ENCODE measurements at places on chromosomes 5 and 9.

DNA sequence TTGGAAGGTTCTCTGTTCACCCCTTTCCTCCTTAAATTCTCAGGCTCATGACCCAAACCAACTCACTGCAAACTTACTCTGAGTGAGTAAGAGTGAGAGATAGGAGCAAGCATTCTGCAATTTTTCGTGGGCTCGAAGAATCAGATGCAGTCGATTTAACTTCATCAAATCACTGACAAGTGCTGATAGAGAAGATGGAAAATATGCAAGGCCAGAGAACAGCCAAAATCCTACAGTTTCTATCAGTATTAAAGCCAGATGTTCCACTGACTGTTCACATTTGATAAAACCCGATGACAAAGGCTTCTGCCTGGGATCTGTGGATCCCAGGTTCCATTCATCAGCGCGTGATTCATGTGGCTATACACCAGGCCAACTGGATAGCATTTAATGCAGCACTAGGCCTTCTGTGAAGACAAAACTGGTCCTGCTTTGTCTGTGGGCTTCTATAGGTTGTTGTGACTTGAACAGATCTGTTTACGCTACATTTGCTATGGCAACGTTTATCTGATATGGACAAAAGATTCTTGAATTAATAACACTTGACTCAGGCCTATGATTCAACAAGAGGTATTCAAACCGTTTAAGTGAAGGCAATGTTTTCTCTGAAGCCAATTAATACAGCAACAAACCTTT is 251.2 kb downstream of the NFIB start:
- DNase-seq = no peak

DNA sequence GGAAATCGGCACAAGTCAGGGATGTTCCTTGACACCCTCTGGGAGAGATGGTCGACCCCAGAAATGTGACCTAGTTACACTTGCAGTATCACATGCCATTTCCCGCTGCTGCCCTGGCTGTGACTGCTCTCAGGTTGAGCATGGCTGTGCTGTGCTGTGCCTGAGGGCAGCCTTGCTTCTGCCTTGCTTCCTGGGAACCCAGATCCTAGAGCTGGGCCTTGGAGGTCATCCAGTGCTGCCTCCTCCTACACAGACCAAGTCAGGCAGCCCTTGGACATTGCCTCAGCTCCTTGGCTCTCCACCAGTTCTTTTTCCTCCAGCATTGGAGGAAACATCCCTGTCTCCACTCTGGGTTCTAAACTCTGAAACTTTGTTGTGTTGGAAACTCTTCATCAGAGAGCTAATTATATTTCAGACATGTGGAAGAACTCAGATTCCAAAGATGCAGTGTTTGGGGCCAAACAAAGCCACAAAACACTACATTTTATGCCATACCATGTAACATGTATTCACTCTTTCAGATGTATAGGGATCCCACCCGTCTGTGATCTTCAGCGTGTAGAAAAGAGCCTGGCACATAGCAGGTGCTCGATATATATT is 6.1 kb downstream of the MAMDC2 start:
- no peak for DNase-seq

DNA sequence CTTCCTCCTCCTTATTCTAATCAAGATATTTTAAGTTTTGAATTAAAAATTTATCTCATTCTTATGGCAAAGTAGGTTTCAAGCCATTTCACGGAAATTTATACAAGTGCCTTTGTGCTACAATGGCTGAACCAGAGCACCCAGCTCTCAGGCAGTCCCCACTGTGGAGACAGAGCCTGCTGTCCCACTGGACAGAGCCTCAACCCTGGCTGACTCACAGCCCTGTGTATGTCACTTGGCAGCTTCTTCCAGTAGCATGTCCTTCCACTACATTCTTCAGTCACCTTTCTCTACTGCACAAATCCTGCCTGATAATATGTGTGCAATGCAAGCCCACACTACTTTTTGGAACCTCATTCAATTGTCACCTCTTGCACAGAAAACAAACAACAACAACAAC is 253.1 kb downstream of the PDE4D start:
- DNase-seq = no peak

GRCh38 chr5:95358848-95359247 is 32.3 kb upstream of the FAM81B start:
- DNase-seq = no peak

DNA sequence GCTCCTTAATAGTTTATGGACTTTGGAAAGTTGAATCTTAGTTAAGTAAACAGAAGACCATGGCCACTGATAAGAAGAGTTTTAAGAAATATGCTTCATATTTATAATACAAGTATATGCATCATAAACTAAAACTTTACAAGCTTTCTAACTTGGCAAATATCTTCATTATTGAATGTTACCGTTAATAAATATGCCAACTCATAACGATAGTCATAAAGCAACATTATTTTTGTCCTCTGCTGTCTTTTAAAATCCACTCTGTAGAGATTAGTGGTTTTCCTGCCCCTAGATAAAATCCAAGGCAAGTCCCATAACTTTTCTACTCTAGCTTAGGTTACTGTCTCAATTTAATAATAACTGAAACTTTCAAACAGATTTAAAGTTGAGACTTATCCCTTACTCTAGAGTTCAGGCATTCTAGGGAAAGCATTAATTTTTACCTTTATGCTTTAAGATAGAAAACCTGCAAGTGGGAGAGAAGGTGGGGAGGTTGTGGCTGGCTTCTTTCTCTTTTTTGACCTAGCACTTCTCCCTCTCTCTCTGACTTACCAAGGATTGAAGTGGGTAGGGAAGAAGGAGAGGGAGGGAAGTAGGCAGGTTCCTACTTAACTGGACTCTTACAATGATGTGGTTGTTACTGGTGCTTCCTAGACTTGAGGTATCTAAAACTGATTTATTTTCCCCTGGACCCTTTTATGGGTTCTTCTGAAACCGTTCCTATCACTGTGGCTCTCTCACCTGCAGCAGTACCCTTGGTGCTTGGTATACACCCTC is 29.6 kb downstream of the RNF145 start:
- DNase-seq = no peak

DNA sequence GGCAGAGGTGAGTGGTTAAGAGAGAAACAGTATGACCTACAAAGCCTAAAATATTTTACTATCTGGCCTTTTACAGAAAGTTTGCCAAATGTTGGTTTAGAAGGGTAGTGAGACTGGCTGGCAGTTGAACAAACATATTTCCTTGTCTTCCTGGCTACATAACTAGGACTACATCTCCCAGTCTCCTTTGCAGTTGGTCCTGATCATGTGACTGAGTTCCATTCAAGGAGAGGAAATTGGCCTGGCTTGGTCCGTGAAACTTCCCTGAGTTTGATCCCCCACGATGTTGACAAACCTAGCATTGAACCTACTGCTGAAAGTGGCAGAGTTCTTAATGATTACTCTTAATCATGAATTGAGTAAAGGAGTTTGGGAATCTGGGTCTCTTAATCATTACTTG is 280.8 kb downstream of the SLIT3 start:
- no peak for DNase-seq

- DNase-seq = no peak
These were observed 1044.2 kb downstream of the TLE4 start for GRCh38 chr9:80615964-80616363.

- no peak for DNase-seq
These were observed 340.8 kb downstream of the FGF10 start for GRCh38 chr5:44048276-44048984.

DNA sequence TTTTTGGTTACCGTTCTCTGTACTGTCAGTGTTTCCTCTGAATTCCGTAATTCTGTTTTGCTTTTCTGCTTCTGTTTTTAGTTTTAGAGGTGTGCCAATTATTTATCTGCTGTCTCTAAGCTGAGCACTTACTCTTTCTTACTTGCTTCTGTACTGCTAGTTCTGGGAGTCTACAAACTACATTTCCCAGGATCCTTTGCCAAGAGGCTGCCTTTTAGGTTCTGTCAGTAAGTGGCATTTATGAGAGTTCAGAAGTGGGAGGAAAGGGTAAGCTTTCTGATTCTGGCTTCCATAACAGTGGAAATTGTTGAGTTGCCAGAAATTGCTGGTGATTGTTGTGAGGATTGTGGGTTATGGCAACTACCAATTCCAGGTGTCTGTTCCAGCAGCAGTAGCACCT is 102.4 kb downstream of the OSTF1 start:
- DNase-seq = no peak

DNA sequence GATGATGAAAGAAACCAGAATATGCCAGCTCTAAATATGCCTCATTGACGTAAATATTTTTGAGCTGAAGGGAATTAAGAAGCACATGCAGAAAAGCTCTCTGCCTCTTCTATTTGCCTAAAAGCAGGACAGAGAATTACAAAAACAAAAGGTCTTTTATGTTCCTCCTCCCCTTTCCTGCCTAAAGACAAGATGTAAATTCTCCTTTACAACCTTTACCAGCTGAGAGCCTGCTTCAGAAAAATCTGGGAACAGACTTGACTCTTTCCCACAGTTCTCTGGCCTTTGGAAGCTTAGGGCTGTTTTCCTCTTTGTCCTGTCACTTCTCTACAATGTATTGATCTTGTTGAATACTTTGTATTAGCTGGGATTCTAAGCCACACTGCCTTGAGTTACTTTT is 199.7 kb downstream of the TMC1 start:
- DNase-seq = no peak

GRCh38 chr9:73042155-73042554 is 89.3 kb upstream of the ALDH1A1 start:
- DNase-seq = no peak

DNA sequence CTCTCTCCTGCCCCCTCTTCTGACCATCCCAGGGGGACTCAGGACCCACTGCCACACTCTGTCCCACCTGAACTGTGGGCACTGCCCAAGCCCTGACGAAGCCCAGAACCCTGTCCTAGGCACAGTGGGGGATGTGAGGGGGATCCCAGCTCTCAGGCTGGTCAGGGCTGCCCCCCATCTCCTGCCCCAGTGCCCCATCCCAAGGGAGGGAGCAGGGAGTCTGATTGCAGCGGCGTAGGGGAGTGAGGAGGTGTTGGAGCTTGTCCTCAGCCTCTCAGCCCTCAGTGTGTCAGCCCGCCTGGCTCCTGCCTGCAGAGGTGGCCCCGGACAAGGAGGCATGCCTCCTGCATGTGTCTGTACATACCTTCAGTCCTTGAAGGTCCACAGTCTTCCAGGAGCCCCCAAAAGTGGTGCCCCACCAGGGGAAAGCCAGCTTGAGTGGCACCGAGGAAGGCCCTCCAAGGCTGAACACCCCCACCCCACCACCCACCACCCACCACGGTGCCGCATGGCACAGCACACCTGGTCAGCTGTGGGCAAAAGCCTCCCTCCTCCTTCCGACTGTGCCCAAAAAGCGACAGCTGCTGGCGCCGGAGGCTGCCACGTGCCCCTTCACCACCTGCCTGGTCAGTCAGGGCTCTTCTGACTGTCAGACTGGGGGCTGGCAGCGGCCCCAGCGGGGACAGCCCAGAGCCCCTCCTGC is 930 bp downstream of the SARDH start:
- DNase-seq = no peak

DNA sequence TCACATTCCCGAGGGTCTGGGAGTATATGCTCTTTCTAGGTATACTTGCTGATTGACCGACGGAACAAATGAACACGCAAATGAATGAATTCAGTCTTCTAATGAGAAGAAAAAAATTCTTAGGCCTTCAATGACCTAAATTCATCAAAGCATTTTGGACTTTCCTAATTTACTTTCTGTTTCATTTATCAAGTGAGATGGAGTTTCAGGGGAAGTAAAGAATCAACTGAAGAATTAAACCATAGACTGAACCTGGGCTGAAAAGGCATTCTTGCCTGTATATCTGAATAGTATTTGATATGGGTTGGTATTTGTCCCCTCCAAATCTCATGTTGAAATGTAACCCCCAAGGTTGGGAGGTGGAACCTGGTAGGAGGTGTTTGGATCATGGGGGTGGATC is 64.1 kb downstream of the ZFAND5 start:
- DNase-seq = no peak

DNA sequence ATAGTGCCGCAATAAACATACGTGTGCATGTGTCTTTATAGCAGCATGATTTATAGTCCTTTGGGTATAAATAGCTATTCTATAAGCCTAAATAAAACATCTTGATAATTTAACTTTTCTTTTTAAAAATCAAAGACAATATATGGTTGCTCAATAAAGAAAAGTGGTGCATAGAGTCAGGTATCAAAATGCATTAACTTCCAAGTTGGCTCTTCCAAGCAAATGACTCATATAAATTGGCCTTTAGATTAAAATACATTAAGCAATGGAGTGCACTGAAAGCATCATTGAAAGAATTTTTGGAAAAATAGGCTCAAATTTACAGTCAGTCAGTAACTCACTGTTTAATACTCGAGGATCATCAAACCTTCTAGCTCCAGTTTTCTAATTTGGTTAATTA is 106.6 kb downstream of the PLCXD3 start:
- no peak for DNase-seq

GRCh38 chr5:91175708-91176107 is 207.4 kb downstream of the ARRDC3 start:
- no peak for DNase-seq

DNA sequence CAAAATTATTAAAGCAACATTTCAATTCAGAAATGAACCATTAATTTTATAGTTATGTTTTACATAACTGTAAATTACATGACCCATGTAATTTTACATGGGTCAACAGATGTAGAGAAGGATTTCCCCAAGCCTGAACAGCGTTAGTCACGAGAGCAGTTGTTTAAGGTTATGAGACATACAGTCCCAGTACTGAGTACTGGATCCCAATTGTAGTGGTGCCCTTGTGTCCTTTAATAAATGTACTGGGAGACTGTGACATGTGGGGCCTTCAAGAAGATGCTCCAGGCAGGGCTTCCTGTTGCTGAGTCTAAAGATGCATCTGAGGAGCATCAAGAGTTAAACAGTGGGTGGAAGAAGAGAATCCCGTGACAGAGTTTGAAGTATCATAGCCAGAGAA is 125.5 kb upstream of the ZNF462 start:
- DNase-seq = no peak

DNA sequence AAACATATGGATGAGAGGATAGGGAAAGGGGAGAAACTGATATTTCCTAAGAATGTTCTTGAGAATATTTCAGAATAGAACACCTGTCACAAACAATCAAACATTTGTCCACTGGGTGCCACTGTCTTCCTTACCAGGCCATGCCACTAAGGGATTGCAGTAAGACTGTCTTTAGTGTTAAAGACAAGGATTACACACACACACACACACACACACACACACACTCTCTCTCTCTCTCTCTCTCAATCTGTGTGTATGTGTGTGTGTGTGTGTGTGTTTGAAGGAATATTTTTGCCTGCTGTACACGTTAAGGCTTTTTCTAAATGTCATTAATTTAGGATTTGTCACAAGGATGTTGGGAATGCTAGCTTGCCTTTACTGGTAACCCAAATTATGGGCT is 54.4 kb downstream of the CCDC192 start:
- DNase-seq = no peak

GRCh38 chr9:1170918-1171317 is 120.8 kb downstream of the DMRT2 start:
- no peak for DNase-seq

DNA sequence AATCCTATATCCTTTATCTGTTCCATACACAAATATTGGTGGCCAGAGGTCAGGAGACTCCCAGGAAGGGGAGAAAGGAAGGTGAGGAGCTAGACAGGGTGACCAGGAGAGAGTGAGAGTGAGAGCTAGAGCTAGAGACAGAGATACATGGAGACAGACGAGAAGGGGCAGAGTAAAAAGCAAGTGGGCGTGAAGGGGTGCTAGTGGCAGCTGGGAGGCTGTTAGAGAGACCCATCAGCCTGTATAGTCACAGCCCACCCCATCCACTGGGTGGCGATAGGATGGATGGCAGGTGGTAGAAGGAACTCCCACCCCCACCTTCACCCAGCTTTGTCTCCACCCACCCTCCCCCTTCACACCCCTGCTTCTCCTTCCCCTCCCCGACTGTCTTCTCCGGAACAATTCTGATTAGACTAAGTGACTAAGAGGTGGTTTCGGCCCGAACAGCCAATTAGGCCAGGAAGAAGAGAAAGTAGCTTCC is 32.8 kb downstream of the PCDH1 start:
- no peak for DNase-seq
